Right cardiac atrium (tissue), 5 donors: ENCODE measurements at places on chromosomes 5 and 9. TPM values are rescaled to one million over a fixed set of nuclear protein-coding genes. Genes with fewer than 3 reads are reported as not detected.

GRCh38 chr5:142287973-142288313, 36.9 kb downstream of the SPRY4 start:
- DNase-seq = no peak

GRCh38 chr9:82961504-82962125, 101.3 kb downstream of the RASEF start:
- DNase-seq = peak; percentile 69

The TSSK1B gene
- total RNA-seq = 0.09 TPM

DNA sequence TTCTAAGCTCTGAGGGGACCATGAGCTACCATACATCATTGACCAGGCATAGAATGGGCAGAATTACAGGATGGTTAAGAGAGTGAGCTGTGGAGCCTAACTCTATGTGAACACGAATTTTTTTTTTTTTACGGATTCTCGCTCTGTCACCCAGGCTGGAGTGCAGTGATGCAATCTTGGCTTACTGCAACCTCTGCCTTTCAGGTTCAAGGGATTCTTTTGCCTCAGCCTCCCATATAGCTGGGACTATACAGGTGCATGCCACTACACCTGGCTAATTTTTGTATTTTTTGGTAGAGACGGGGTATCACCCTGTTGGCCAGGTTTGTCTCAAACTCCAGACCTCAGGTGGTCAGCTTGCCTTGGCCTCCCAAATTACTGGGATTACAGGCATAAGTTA, 72.8 kb upstream of the PCAT7 start:
- DNase-seq = no peak

The CA9 gene
- total RNA-seq = not detected

The TXNDC8 gene
- total RNA-seq = not detected

GRCh38 chr9:111922324-111923013, 25.9 kb downstream of the UGCG start:
- DNase-seq = no peak

The RHOBTB3 gene
- 106 TPM for total RNA-seq

The DMRTA1 gene
- 0.63 TPM for total RNA-seq

GRCh38 chr9:118109542-118109941, 405.3 kb downstream of the TLR4 start:
- DNase-seq = no peak

- DNase-seq = peak; percentile 61
Measured at GRCh38 chr5:151880324-151880723, 44.3 kb downstream of the GLRA1 start.
